Putamen (tissue), 1 donor: ENCODE measurements at places on chromosomes 4 and X.

- DNase-seq = no peak
Observed at GRCh38 chr4:133537780-133538281, 388.7 kb downstream of the PCDH10 start.

DNA sequence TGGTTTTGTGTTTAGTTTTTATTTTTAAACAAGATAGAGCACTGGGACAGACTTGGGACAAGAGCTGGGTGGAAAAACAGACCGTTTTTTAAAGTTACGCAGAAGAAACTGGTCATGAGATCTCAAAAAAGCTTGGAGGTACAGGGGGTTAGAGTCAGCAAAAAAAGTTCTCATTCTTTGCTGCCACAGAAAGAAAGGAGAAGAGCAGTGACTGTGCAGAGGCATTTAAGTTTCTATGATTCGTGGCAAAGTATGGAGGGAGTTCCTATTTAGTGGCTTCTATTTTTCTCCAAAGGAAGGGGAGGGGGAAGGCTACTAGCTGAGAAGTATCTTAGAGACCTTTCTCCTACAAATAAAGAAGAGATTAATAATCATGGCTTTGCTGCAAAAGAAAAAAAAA, 68.3 kb downstream of the MANBA start:
- peak; percentile 5 for DNase-seq

DNA sequence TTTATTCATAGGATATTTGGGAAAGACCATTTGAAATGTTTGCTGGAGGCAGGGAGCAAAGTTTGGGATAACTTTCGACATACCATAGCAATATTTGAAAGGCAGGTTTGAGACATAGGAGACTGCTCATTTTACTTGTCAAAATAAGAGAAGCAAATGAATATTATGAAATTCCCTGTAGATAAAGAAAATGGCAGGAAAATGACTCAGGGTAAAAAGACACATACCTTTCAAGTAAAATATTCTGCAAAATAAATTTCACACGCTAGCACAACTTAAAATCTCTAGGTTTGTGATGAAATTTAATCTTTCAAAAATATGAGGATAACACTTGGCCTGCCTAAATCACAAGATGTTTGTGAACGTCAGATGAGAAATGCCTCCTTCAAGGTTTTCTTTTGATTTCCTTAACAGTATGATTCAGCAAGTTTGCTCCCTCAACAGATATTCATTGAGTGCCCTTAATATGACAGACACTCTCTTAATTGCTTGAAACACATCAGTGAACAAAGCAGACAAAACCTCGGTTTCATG, 6.6 kb downstream of the TMEM156 start:
- DNase-seq = no peak

DNA sequence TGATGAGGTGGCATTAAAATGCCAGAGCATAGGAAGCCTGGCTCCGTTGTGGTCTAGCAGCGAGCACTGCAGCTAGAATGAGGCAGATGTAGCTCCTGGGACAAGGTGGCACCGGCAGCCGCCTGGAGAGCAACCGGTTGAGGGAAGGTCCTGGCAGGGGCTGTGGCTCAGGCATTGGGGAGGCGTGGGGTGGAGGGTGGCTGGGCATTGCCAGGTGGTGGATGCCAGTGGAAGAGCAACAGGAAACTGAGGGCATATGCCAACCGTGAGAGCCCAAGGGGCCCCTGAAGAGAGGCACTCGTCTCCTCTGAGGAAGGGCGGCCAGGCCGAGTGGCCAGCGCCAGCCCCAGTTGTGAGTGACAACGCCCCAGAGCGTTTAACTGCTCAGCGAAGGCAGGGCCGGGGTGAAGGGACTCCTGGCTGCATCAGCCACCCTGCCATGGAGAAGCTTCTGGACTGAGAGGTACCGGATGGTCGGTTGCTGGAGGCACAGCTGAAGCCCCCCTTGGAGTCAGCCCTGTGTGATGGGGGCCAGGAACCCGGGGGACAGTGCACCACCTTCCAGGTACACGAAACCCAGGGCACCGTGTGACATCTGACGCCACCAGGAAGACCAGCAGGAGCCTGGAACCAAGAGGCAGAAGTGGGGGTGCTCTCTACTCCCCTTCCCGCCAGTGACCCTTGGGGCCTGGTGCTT, 13.2 kb upstream of the PDE6B start:
- no peak for DNase-seq

DNA sequence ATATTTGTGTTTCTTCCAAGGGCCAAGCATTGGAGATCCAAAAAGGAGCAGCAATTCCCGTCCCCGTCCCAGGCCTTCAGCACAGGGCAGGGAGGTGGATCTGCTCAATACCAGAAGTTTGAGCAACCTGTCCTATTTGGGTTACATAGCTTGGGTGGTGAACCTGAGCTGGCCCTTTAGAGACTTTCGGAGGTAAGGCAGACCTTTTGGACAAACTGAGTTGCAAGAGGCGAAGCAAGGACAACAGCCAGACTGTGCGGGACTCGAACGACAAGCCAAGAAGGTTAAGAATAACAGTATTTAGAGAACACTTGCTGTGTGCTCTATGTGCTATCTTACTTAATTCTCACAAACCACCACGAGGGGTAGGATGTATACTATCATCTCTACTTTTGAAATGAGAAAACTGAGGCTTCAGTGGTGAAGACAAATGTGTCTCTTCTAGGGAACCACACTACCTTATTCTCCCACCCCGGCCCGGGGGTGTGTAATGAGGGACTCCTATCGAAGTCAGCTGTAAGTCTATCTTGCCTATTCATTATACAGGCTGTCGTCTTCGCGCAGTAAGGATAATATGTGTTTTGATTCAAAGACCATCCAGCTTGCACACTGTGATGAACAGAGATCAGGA, 1.3 kb downstream of the NOP14 start:
- no peak for DNase-seq

DNA sequence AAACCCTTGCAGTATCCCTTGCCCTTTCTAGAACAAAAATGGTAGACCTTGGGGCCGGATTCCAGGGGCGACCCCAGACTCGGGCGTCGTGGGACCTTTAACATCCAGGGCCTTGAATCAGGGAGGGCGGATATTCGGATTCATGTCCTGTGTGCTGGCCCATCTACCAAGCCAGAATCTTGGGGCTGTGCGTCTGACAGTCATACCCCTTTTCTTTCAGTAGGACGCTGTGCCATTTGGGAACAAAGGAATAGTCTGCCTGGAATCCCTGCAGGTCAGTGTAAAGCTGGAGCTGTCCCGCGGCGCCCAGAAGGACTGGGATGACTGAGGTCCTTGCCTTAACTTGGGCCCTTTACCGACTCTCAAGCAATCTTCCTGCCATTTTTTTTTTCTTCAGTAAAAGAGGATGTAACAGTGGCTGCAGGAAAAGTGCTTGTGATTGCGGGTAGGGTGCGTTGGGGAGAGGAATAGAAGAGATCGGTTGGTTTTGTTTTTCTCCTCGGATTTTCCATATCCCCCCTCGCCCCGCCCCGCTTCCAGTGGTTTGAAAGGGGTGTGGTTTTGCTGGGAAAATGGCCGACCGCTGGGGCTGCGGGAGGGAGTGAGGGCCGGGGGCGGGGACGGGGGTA, 518 bp downstream of the ARMCX1 start:
- DNase-seq = peak; percentile 39

DNA sequence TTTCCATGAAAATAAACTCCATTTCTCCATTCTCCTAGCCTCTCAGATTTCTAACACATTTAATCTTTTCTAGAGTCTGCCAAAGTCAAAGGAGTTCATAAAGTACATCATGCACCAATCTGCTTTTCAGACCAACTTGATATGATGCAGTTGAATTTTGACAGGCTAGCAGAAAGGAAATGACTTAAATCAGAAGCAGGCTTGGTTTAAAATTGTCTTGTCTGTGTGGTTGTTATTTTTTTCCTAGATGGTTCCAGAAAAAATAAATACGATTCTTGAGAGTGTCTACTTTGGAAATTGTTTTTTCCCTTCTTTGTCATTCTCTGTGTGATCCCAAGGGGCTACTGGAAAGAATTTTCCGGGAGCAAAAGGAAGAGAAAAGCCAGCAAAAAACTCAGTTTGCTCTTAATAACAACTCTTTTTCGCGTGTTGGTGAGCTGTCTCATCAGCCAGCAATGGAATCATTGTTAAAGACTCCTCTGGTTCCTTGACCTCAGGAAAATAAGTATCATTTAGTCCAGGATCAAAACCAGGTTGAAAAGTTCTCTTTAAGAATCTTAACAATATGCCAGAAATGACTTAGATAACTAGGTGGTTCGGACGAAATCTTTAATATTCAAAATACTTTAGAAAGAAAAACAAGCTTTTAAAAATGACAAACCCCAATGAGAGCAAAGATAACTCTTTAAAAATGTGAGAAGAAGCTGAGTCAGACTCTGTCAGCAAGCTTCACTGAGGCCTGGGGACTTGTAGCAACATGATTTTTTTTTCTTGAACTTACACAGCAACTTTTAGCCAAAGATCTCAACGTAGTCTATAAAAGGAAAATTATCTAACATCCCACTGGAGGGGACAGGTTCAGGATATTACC, 49.7 kb upstream of the GAB1 start:
- DNase-seq = no peak

DNA sequence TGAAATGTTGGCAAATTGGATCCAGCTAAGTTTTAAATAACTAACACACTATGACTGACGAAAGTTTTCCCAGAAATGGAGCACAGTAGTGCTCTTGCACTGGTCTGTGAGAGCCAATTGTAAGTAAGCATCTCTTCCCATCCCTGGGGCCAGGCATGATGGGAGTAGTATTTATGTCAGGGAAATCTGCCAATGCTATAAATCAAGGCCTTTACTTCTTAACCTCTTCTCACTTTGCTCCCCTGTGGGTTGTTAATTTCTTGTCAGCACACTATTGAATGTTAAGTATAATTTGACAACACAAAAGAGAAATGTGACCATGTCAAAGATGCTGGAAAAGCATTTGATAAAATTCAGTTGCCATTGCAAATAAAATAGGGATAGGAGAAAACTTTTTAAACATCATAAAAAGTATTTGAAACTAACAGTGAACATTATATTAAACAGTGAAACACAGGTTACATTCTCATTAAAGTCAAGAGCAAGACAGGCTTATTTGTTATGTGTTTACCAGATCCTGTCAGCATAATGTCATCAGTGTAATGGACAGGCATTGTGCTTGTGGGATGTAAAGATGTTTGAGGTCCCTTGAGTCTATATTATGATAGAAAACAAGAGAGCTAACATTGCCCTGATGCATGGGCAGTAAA, 5.0 kb downstream of the F8A1 start:
- no peak for DNase-seq

GRCh38 chr4:11436084-11436483, 7.4 kb upstream of the HS3ST1 start:
- DNase-seq = no peak

DNA sequence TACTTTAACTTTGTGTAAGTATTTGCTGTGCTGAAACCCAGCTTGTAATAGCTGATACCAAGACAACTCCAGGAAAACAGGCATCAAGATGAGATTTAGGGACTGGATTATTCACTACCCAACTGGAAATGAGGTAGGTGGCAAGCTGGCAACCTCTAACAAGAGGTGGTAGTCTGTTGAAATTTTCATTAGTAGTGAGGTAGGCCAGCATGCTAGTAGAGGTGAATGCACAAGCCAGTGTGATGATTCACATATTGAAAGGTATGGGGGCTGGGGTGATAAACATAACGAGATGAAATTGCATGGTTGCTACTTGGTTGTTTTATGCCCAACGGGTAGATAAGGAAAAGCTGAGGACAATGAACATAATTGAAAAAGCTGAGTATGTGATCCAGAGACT, 8.5 kb upstream of the TMPRSS11D start:
- DNase-seq = no peak

GRCh38 chr4:169252339-169253112, 18.2 kb downstream of the SH3RF1 start:
- no peak for DNase-seq

DNA sequence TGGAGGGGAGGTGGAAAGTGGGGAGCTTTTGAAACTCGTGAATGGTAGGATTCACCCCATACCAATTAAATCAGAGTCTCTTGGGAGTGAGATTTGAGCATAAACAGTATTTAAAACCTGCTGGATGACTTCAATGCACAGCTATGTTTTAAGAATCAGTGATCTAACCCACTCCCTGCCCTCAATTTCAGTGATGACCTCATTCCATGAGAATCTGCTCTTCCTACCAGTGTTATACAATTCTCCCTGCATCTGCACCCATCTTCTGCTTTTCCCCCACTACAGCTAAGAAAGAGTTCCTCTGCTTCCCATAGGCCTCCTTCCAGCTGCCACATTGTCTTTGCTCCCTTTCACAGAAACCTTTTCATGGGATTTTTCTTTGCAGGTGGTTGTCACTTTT, 18.3 kb upstream of the H2AZ1 start:
- DNase-seq = peak; percentile 25

DNA sequence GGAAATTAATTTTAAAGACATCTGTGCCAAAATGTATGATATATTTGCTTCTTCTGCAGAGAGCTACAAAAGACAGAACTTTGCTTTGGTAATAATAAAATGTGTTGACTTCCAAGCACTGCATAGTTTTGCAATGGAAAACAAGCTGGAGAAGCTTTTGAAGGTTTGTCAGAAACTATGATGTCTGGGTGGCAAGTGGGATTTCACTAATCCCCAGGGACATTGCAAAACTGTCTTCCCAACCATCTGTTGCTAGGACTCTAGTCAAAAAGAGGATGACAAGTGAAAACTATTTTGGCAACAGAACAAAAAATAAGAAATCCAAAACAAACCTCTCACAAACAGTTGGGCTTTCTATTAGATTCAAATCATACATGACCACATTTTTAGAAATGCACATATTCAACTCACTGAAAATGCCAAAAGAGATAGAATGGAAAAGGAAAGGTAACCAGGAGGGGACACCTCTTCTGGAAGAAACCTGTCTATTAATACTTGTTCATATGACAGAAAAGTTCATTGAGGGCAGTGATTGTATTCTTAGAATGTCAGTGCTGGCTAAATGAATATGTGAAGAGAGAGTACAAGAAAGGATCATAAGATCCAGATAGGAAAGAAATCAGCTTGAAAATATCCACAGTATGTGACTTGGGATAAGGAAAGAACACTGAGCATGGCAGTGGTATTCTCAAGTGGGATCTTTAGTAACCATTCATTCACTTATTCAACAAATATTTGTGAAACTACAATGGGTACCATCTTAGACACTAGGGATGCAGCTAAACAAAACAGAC, 228.0 kb downstream of the RASL11B start:
- DNase-seq = no peak

- no peak for DNase-seq
Observed at GRCh38 chr4:184470785-184471110, 3.6 kb downstream of the IRF2 start.

DNA sequence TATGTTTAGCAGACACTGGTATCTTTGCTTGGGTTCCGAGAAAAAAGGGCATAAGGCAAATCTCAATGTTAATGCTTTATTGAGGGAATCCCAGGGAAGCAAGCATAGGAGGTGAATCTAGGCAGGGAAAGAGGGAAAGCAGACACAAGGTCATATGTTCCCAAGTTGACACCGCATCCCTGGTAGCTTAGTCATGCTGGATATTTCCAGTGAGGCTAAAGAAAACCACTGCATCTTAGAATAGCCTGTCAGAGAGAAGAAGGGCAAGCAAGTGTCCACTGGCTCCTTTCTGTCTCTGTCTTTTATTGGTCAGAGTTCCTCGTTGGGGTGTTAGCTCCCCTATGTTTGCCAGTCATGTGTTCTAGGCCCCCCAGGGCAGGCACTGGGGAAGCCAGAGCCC, 104.7 kb downstream of the NKX6-1 start:
- DNase-seq = no peak

GRCh38 chr4:33518856-33519255, 2725.5 kb downstream of the ARAP2 start:
- DNase-seq = no peak
